ENCODE measurements at places on chromosomes 5 and 9. TPM values are rescaled to one million over a fixed set of nuclear protein-coding genes. Genes with fewer than 3 reads are reported as not detected.

DNA sequence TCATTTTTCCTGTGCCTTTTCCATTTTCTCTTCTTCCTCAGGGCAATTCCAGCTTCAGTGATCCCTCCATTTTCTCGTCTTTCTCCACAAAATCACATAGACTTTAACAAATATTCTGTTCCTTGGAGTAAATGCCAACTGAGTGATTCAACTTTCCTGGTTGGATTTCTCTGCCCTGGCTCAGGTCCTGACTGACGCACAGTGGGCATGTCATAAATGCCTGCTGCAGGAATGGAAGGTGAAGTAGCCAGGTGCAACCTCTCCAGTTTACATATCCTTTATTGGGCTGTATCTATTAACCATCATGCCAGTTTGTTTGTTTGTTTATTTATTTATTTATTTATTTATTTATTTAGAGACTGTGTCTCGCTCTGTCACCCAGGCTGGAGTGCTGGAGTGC is 95.1 kb downstream of the MEF2C start:
- DNase-seq: peak; percentile 75

DNA sequence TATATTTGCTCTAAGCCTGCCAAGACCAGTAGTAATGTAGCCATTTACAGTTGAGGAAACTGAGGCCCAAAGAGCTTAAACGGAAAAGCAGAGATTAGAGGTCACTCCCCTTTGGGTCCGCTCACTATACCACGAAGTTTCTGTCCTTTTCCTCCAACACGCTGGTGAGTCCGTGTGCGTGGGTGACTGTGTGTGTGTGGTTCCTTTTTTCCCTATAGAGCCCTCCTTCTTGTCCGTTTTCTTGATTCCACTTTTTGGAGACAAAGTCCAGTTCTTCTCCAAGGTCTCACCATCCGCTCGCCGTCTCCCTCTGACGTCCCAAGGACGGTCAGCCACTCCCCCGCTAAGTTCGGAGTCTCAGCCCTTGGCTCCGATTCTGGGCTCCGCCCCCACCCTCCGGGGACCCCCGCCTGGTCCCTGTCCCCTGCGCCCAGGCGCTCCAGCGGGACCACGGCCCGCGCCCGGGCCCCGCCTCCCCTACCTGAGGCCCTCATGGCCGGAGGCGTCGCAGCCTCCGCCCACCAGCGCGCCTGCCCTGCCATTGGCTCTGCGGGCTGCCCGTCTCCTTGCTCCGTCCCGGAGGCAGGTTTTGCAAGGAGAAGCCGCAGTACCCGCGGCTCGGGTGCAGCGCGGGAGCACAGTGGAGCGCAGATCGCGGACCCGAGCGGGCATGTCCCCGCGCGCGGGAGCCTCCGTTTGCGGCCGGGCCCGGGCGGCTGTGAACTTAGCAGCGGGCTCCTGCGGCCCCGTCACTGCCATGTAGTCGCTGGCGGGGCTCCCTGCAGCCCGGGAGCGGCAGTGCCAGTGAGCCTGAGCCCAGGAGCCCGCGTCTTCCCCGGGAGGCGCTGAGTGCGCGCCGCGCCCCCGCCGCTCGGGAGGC is at the start of gene MAST4:
MAST4 (plus strand) TSS at position 638 of the 880 bp plus-strand sequence. CDS start 263 bp downstream, outside the sequence.
- DNase-seq: peak; percentile 61

- no peak for DNase-seq
Measured at GRCh38 chr9:36690412-36691168, 117.9 kb downstream of the MELK start.

- DNase-seq: no peak
Measured at GRCh38 chr5:105274079-105274478, 1711.5 kb upstream of the NUDT12 start.

GRCh38 chr9:95048225-95049087 is 269.1 kb downstream of the FANCC start:
- peak; percentile 69 for DNase-seq

DNA sequence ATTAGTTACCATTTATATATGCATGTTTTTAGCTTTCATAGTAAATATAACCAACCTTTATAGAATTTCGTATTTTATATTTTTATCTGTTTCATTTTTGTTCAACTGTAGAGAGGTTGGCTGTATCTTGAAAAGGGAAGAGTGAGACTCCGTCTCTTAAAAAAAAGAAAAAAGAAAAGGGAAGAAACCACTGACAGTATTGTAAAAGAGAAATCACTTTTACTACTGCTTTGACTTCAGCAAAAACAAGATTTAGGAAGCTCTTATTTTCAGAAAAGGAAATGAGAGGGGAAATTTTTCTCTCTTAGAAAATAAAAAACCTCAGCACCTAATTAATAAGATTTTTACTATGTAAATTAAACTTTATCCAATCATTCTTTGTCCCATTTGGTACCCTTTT is 14.4 kb downstream of the POLK start:
- DNase-seq: no peak

DNA sequence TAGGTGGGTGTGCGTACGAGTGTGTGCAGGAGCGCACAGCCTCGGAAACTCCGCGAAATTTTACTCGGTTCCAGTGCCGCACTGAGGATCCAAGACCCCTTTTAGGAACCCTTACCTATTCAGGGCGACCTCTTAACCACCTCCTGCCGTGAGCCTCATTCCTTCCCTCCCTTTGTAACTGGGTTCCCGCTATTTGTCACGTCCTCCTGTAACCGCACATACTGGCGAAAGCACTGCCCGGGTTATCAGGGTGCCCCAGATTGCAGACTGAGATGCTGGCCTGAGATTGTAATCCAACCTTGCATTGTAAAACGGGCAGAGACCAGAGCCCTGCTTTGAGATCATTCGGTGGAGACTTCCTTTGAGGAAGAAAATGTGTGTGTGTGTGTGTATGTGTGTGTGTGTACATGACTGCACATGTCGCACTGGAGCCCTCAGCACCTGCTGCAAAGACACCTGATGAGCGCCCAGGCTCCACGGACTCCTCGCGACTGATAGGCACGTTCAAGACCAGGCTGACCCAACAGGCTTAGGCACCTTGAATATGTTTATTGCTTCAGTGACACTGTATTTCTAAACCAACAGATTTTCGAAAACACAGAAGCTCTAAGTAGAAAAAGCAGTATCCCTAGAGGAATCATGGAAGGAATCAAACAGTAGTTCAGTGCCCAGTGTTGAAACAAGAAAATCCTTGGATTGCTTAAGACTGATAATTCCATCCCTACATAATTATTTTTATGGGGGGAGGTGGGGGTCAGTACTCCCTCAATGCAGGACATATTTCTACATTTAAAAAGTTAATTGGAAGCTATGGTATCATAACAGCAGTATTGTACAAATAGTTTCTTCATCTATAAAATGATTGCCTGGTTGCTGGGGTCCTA is 86.5 kb upstream of the TNFAIP8 start:
- DNase-seq: peak; percentile 44

GRCh38 chr5:40505031-40505430 is 174.7 kb upstream of the PTGER4 start:
- no peak for DNase-seq

- peak; percentile 57 for DNase-seq
Measured at GRCh38 chr9:137745541-137745991, 126.8 kb downstream of the EHMT1 start.

DNA sequence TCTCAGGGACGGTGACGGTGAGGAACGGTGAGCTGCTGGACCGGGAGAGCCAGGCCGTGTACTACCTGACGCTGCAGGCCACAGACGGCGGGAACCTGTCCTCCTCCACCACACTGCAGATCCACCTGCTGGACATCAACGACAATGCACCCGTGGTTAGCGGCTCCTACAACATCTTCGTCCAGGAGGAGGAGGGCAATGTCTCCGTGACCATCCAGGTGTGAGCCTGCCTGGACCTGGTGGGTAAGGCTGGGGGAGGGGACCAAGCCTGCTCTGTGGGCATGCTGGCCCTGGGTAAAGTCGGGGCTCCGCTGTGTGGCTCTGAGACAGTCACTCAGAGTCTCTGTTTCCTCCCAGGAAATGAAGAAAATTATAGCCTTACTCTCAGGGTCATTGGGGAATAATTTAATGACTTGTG is 29.3 kb downstream of the CDHR2 start:
- DNase-seq: peak; percentile 49

- no peak for DNase-seq
Measured at GRCh38 chr9:97853844-97854695, 1.0 kb downstream of the FOXE1 start.

- DNase-seq: no peak
Measured at GRCh38 chr5:140795259-140795641, 598 bp downstream of the PCDHA2 start.

GRCh38 chr5:50667023-50667652 is 701 bp downstream of the PARP8 start:
- DNase-seq: no peak

DNA sequence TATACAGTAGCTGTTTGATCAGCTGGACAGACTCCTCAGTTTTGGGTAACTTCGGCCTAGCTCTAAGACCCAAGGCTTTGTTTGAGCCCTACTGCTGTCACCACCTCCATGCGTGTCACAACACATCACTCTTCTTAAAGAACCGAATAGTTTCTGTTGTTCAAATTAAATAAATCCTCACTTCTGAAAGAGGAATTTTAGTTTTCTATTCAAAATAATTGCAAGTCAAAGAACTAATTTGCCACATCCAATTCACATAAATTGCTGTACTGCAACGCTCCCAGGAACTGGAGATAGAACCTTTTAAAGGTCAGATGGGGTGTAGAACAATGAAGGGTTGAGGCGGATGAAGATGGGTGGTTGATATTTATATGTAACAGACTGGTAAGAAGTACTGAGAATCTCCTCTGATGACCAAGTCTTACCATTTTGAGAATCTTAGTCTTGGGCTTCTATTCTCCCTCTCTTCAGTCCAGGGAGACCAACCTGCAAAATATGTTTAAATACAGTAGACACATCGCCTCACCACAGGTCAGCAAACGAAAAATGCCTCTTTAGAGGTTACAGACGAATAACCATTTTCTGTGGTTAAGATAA is 1.6 kb downstream of the NREP start:
- no peak for DNase-seq

Gene SPATA31A3
- total RNA-seq: not detected

Gene ARID3C
- not detected for total RNA-seq

Gene FGFR4
- 35.2 TPM for total RNA-seq

Gene RANBP3L
- total RNA-seq: under 0.01 TPM

Gene MGAT4B
- 246 TPM for total RNA-seq

Gene TERT
- total RNA-seq: not detected

Gene CAVIN4
- 0.69 TPM for total RNA-seq

Gene CSF2
- total RNA-seq: 0.60 TPM
